ENCODE measurements at places on chromosomes 2 and 18.

DNA sequence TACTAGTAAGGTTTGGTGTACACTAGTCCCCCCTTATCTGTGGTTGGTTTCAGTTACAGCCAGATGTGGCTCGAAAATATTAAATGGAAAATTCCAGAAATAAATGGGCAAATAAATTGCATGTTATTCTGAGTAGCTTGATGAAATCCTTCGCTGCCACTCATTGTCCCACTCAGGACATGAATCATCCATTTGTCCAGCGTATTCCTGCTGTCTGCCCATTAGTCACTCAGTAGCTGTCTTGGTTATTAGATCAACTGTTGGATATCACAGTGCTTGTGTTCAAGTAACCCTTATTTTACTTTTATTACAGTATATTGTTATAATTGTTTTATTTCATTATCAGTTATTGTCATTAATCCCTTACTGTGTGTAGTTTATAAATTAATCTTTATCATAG is 21.7 kb downstream of the ZDBF2 start:
- DNase-seq, result no peak

- DNase-seq, result no peak
Observed at GRCh38 chr2:178513876-178514275, 33.6 kb downstream of the PLEKHA3 start.

DNA sequence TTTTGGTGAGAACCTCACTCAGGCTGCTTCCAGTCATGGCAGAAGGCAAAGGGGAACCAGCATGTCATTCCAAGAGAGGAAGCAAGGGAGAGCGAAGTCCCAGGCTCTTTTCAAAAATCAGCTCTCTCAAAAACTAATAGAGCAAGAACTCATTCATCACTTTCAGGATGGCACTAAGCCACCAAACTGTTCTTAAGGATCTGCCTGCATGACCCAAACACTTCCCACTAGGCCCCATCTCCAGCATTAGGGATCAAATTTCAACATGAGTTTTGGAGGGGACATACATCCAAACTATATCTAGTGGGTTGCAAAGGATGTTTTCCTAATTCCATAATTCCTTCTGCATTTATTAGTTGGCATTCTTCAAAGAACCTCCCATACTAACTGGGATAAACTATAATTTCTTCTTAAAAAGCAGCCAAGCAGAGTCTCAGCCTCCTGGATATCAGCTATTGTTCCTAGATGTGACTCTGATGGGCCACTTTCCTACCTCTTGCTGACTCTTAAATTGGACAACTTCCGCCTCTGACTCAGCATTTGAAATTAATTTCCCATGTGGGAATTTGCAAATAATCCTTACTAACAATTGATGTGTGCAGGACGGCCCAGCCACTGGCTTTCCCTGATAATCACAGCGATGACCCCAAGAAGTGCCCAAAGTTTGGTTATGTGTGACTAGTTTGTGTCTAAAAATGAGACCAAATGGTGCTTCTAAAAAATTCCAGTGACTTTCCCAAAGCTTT is 5.5 kb upstream of the REV1 start:
- DNase-seq, result no peak

- no peak for DNase-seq
Observed at GRCh38 chr18:9058406-9058805, 44.1 kb upstream of the NDUFV2 start.

DNA sequence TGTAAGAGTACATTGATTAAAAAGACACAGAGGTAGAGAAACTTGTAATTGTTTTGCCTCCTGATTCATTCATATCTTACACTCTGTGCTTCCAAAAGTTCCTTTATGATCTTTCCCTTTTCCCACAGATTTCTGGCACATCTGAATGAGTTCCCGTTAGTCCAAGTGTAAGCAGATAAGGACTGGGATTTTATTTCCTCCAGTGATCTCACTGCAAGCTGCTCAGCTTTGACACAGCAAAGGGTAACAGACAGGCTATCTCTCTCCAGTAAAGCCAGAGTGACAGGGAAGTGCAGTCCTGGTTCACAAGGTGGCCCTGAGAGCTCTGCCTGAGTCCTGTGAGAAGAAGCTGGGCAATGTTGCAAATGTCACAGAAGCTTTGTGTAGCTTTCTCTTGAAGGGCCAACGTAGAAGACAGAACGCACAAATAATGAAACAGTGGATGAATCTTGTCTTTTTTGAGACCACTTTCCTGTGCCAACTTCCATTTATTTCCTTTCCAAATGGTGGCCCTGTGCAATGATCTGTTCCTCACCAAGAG is 32.5 kb upstream of the KCNE4 start:
- no peak for DNase-seq

- DNase-seq, result no peak
Observed at GRCh38 chr2:146632707-146633106, 1212.1 kb upstream of the ACVR2A start.

DNA sequence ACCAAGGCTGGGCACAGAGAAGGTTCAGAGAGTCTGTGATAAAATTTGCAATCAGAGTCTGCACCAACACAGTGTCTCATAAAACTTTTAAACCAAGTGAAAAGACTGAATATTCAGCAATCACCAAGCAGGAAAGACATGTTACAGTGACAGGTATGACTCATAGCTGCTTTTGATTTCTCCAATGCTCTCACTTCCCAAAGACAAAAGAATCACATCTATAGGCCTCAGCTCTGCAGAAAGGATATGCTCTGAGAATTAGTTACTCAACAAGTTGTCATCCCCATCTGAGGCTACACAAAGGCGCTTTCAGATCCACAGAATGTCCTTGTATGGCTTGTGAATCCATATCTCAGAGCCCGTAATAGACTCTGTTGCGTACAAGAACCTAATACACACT is 92.5 kb downstream of the KCNF1 start:
- DNase-seq, result no peak

GRCh38 chr2:156333951-156334495 is 1.5 kb upstream of the NR4A2 start:
- no peak for DNase-seq

DNA sequence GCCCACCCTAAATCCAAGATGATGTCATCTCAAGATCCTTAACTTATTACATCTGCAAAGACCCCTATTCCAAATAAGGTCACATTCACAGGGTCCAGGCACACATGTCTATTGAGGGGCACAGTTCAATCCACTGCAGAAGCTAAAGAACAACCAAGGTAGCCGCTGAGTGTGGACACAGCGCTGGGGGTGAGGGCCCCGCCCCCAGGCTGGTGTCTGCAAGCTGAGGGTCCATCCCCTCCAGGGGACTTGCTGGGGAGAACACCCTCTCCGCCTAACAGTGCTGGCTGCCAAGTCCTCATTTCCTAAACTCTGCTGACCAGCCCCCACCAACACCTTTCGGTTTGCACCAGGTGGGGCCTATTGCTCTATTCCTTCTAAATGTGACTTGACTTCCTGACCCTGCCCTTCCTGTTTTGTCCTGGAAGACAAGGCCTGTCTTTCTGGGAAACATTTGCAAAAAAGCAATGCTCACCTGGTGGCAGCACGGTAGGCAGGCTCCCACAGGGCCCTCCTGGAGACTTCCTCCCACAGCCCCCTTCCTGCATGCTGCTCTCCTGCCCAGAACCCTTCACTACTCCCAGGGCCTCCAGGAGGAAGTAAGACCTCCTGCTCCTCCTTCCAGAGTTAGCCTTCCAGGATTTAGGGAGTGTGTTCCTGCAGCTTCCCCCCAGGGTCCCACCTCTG is 24.4 kb upstream of the TEX44 start:
- DNase-seq, result no peak

DNA sequence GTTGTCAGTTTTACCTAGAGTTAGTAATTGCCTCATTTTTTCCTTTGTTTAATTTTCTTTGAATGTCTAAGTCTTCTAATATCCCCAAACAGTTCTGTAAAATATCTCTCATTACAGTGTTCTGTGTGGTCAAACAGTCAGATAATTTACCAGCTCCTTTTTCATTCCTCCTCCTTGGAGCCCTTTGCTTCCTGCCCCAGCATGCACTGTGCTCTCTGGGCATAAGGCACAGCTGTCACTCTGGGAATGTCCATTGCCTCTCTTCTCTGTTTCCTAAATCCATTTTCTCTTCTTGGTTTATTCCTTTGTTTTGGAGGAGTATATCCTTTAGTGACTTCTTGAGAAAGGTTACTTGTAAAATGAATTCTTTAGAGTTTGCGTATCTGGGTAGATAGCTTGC is 139.3 kb downstream of the PLCL1 start:
- DNase-seq, result no peak

DNA sequence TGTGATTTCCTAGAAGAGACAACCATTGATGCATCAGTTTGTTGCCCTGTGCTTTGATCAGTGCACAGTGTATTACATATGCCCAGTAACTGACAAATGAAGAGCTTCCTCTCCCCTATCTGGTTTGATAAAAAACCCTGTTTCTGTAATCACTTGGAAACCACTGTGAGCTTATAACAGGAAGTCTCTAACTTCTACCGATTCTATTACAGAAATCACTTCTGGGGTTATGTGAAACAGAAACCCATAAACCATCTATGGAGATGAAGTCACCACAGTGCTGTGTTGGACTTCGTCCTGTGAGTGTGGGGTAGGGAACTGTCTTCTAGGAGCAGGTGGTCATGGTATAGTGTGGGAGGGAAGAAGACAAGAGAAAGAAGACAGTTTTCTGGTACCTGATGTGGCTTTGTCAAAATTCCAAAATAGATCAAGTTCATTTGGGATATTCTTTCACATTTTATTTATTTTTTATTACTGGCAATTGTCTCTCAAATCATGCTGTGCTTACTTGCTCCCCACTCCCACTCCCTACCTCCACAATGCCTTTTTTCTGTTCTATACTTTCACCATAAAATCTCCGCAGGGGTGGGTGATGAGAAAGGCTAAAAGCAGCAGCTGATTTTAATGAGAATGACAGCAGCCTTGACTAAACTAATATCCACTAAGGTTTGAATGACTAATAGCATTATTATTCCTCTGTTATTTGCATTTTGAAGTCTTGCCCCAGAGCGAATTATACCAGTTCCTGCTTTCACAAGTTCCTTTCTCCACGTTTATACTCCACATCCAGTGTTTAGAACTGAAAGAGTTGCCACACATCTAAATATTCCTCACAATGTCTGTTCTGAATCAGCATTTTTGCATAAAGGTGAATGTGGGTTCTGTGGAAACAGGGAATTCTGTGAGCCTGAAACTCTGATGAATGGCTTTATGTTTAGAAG is 41.7 kb upstream of the RND3 start:
- no peak for DNase-seq

DNA sequence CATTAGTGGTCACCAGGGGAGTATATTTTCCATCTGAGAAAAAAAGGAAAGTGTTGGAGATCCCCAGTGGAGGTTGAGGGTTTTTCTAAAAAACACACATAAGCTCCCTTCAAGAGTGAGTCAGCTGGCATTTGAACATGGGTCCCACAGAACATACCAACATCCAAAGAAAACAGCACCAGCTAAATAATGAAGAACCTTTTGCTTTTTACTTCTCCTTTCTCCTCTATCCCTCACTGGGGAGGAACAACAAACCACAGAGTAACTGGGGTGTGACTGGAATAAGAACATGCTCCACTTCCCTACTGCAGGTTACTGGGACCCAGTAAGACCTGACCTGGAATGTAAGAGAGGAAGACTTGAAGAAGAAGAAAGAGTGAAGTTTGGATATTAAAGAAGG is 56.5 kb upstream of the RAPH1 start:
- DNase-seq, result no peak

GRCh38 chr2:228344531-228344930 is 163.0 kb upstream of the SPHKAP start:
- DNase-seq, result no peak

DNA sequence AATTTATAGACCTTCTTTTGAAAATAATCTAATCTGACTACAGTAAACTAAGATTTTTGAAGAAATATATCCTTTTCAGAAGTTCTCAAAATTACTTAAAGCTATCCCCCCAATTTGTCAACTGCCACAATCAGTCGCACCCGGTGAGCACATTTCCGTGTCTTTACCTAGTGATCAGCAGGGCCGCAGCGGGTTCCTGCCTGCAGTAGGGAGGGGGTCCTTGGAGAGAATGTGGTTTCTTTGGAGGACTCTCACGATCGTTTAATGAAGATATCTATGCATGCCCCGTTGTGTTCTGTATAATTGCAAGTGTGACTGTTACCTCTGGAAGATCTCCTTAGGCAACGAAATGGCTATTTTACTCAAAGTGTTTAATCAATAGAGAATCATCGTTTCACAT is 251.9 kb upstream of the RAB12 start:
- no peak for DNase-seq

DNA sequence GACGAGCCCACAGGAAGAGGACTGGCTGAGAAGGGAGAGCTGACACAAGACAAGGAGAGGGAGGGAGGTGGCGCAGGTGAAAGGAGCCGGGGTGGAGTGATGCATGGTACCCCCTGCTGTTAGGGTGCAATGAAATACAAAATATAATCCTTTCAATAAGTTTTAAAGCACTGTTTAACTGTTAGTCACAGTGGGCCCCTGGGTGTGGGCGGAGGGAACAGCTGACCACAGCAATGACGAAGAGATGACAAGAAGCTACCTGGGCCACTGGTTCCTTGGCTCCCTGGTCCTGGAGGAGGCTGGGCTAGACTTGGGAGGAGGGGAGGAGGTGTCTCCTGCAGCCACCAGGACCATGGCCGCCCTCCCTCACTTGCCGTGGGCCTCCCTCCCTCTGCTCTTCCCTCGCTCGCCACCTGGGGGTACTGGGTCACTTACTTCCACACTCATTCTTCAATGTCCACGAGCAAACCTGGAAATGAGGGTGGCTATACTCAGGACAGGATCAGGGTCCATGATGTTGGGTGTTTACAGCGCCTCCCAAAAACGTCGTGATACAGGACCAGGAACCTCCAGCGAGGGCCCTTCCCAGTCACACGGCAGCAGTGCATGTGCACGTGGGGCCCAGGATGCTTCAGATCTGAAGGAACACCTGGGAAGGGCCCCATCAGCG is 196.1 kb downstream of the ANKRD30B start:
- DNase-seq, result no peak

DNA sequence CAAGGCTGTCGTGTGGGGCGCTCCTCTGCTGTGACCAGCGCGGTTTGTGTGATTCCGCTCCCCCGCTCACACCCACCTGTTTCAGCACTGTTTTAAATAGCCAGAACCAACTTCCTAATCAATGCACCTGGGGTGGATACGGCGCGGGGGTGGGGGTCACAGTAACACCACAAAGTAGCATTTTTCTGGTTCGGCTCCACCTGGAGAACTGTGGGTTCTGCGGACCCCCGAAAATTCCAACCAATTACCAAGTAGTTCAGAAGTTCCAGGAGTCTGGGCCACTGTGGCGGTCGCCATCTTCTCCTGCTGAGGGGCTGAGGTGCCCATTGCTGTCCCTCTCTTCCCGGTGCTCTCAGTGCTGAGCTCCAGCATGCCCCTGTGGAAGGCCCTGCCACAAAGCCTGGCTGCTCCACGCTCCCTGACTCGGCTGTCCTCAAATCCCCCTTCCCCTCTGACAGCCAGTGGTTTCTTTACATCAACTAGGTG is 79.4 kb downstream of the GFPT1 start:
- no peak for DNase-seq

GRCh38 chr2:236012155-236012554 is 156.0 kb downstream of the GBX2 start:
- no peak for DNase-seq

- no peak for DNase-seq
Observed at GRCh38 chr2:143482316-143482715, 353.1 kb downstream of the ARHGAP15 start.

- no peak for DNase-seq
Observed at GRCh38 chr2:158529379-158530259, 72.9 kb downstream of the PKP4 start.

- no peak for DNase-seq
Observed at GRCh38 chr2:47360927-47361326, 42.0 kb upstream of the MSH2 start.
